ENCODE measurements at places on chromosomes 7 and 10.

DNA sequence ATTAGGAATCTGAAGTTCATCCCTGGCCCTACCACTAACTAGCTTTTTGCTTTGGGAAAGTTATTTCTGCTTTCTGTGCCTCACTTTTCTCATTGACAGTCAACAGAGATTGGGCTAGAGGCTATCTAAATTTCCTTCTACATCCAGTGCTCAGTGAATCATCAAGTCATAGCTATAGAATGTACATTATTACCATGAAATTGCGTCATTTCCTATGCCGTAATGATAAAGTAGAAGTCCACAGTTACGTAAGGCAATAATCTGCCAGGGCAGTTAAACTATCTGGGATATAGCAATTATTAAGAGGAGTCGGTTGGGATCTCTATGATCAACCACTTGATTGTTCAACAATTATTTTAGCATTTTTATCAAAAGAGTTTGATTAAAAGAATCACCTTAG is 64.4 kb downstream of the ITGB8 start:
- DNase-seq = peak; percentile 51

- no peak for DNase-seq
These were observed 4.9 kb downstream of the PURB start for GRCh38 chr7:44880317-44881018.

DNA sequence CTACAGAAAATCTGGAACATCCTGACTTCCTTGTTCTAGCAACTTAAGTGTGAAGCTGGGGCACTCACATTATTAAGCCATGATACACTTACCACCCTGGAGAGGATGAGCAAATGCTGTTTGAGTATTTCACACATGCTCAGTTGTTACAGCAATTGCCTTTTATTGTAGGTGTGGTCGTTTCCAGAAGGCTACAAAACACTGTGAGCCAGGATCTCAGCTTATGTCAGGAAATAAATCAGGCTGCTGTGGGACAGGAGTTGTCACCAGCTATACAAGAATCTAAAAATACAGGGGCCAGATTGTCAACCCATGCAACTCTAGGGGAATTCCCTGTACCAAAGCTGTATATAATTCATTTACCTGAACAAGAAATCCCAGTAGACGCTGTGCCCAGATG is 273.3 kb upstream of the SP4 start:
- DNase-seq = no peak

DNA sequence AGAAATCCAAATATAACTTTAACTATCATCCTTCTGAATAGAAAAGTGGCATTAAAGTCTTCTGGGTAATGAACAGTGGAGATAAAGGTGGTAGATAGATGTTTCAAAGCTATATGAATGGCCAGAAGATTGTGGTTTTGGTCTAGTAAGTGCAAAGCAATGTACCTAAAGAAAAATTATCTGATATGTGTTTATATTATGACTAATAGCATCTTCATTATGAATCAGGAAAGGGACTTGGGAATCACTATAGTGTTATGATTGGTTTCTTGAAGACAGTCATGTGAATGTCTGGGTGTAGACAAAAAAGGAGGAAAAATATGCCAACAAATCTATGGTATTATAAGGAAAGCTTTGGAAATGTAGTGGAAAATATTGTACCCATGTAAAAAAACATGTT is 3.0 kb downstream of the ZNF518A start:
- DNase-seq = peak; percentile 39

GRCh38 chr7:28433699-28434219 is 21.4 kb downstream of the CREB5 start:
- DNase-seq = peak; percentile 63

DNA sequence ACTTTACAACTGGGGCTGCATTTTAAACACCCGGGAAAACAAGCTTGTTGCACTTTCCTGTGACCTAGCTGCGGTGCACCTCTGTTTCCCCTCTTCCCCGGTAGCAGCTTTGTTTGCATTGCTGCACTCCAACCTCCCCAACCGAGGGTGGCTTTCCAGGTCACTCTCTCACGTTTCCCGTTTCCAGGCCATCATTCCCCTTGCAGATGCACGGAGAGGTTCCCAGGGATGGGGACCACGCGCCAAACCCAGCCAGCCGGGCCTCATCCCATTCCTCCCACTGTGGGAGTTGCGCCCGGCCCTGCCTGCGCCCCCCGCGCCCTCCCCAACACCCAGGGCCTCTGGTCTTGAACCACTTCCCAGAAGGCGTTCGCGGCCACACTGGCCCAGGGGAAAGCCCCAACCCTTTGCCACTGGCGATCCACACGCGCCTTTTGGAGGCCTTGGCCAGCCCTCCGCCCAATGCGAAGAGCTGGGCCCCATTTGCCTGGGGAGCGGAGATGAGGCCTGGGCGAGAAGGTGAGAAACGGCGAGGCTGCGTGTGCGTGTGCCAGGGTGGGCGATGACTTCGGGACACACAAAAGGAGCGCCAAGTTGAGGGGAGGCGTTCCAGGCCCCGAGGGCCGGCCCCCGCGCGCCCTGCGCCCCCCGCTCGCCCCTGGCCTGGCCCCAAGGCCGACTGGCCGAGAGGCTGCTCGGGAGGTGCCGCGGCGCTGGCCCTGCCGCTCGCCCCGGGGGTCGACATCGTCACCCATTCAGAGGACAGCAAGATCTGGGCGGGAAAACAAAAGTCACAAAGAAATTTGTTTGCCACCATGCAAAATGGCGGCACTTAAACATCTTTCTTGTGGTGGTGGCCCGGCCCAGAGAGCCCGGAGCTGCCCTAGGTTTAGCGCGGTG is 15.9 kb downstream of the SKIDA1 start:
- DNase-seq = peak; percentile 50

DNA sequence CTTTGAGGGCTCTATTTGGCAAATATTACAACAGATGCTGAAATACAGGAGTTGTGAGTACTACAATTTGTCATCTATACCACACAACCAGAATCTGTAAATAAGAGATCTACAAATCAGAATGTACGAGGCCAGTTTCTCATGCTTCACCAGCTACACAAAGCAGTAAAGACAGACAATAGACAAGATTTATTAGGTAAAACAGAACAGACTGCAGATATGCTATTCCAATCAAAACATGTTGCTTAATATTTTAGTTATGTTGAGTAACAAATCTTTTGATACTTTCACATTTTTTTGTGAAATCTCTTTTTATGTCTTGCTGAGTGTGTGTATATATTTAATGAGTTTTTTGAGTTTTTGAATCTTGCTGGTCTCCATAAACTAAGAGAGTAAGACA is 109.1 kb downstream of the CHCHD3 start:
- DNase-seq = no peak

- DNase-seq = no peak
These were observed 85.3 kb upstream of the RET start for GRCh38 chr10:42991442-42992098.

- DNase-seq = no peak
These were observed 603.9 kb downstream of the PTPRN2 start for GRCh38 chr7:157983502-157984422.

GRCh38 chr7:42082144-42082543 is 154.9 kb downstream of the GLI3 start:
- DNase-seq = peak; percentile 92

All from fibroblast of skin of scalp (primary cell).